Stimulated activated CD4-positive, alpha-beta T cell treated with anti-CD3 and anti-CD28 coated beads, TNF-alpha, amount 100 ng/mL, for 4 hours (primary cell): ENCODE measurements at places on chromosomes 5 and 9.

GRCh38 chr5:86320266-86320665, 297.5 kb upstream of the COX7C start:
- no peak for DNase-seq

DNA sequence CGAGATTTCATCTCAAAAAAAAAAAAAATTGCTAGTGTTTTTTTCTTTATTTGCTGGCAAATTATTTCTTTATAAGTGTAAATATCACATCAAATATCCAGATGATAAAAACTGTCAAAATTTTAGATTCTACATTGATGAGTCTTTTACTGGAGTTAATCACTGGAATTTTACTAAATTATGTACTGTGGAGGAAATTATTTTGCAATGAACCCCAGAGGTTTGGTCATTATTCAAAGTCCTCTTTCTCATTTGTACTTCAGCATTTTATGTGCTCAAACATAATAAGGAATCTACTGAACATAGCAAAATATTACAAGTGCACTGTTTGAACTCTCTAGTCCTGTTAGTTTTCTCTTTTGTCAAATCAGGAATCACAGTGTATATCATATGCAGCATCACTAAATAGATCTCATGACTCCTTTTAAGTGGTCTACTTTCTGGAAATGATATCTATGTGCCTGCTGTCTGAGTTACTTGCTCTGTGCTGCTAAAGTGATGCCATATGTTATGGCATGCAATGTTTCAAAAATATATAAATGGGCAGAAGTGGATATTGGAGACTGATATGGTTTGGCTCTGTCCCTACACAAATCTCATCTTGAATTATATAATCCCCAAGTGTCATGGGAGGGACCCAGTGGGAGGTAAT, 18.0 kb downstream of the OTULINL start:
- DNase-seq, result no peak

GRCh38 chr9:75903785-75904360, 13.4 kb downstream of the PCSK5 start:
- no peak for DNase-seq

DNA sequence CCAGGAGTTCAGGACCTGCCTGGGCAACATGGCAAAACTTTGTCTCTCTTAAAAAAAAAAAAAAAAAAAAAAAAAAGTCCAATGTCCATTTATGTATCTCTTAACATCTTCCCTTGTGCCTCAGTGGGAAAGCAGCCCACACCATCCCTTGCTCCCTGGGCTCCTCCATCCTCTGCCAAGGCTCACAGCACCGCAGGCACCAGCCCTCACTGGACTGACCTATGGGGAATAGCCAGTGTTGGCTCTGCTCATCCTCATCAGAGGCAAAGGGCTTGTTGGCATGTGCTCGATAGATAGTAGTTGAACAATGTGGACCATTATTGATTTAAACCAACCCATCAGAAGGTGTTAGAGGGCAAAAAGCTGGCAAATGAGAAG, 61.8 kb upstream of the LRRTM2 start:
- DNase-seq, result no peak

DNA sequence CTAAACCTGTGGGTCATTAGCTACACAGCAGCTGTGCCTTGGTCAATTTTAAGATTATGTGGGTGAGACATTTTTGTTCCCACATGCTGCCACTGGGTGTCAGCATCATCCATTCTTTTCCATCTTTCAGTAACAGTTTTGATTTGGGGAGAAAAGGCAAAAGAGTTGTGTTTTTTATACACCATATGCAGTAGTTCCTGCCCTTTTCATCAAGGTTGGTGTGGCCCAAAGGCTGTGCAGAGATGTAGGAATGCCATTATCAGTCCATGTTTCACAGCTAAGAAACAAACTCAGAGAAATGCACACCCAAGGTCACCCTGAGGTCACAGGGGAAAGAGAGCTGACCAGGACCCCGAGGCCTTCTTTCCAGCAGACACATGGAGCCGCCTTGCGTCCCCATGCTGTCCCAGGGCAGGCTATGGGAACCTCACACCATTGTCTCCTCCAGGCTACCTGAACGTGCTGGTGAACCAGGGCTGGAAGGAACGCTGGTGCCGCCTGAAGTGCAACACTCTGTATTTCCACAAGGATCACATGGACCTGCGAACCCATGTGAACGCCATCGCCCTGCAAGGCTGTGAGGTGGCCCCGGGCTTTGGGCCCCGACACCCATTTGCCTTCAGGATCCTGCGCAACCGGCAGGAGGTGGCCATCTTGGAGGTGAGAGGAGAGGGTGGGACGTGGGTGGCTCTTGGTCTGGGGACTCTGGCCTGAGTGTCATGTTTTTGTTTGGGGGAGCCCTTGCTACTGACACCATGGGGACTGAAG, 27.8 kb upstream of the GRPEL2 start:
- no peak for DNase-seq

DNA sequence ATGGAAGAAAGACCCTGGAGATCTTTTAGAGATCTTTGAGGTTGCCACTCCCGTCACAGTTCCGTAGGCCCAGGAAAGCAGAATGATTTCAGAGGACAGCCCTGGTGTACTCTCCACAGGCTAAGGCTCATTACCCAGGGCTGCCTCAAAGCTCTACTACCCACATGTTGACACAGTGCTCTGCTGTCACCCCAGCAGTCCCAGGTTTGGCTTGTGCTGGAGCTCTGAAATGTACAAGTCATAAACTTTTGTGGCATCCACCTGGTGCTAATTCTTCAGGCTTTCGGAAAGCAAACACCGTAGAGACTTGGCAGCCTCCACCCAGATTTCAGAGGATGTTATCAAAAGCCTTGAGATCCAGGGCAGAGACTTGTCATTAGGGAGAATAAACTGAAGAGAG, 136.5 kb downstream of the MTRR start:
- no peak for DNase-seq

DNA sequence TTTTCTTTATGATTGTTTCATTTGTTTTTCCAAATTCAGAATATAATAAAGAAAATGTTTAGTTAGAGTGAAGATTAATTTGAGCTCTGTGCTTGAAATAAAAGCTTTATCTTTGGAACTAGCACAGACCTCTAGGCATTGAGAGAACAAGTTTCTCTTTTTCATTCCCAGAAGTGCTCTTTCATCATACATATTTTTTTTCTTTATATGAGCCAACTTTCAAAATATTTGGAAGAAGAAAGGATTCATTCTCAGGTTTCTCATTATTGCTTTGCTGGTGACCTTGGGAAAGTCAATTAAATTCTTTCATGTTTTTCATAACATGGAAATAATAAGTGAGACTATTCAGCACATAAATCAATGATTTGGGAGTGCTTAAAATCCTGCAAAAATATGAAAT, 16.8 kb downstream of the CTXN3 start:
- DNase-seq, result no peak

GRCh38 chr9:130234340-130235260, 31.0 kb upstream of the HMCN2 start:
- no peak for DNase-seq

- DNase-seq, result no peak
These were observed 177.5 kb upstream of the PPP2R2B start for GRCh38 chr5:147055850-147056566.

DNA sequence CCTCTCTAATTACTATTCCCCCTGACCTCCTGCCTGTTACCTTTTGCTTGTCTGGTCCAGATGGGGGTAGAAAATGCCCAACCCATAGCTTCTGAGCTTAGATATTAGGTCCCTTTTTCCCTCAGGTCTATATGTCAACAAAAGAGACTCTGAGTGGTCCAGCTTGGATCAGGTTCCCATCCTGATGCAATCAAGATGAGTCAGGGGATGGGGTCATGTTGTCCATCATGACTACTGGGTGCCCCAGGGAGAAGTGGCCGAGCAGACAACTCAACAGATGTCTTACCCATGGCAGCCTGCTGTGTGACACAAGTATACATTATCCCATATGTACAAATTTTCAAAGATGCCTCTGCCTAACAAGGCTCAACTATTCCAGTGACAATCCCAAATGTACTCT, 9.1 kb upstream of the ANKH start:
- DNase-seq, result no peak

- no peak for DNase-seq
These were observed 92.0 kb downstream of the ZNF608 start for GRCh38 chr5:124654418-124654817.

DNA sequence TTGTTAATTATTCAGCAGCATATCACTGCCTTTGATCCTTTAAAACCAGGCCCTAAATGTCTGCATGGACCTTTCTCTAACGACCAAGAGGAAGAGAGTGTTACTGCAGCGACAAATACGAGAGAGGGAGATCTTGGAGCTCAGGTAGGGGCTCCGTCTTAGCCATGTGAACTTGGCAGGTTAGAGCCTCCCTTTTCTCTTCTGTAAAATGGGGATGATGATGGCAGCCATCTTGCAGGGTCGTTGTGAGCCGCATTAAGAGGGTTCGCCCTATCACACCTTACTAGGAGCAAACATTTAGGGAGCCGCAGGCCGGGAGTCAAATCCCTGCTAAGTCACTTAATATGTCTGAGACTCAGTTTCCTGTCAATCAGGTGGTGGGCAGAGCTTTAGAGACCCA, 1.6 kb downstream of the ENG start:
- DNase-seq, result no peak

DNA sequence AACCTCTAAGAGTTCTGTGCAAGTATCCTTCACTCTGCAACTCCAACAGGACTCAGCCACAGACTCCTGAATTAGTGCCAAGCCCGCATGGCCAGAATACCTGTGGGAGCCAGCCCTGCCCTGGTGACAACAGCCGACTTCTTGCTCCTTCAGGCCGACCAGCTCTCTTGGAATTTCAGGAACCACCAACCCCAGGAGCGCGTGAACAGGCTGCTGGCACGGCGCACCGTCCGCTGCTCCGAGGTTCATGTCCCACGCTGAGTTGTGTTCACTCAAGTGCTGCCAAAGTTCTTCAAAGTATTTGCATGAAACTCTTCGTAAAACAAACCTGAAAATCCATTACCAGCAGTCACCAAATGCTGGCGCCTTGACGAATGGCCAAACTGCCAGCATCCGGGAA, 232.8 kb downstream of the NR2F1-AS1 start:
- no peak for DNase-seq

DNA sequence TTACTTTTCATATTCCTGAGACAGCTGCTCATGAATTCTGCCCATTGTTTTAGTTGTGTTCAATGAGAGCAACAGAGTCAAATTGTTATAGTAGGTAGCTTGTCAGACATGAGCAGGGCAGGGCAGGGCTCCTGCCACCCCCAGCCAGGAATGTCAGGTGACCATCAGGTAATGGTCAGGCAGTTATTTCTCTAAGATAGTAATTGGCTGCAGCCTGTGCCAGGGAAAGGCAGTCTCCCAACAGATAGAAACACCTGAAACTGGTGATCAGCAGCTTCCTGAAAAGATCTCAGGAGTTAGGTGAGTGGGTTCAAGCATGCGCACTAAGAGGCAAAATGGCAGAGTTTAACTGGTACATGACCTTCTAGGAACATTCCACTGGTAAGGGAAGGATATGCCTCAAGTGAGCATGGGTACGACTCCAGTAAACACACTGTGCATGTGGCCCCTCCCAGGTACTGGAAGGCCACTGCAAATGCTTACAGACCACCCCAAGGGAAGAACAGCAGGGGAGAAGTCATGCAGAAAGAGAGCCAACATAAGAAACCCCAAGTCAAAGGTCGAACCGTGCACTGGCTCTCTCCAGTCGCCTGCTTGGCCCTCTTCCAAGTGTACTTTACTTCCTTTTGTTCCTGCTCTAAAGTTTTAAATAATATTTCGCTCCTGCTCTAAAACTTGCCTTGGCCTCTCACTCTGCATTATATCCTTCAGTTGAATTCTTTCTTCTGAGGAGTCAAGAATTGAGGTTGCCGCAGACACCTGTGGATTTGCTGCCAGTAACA, 25.1 kb downstream of the CARTPT start:
- no peak for DNase-seq
